ENCODE measurements at places on chromosomes 4 and X. TPM values are rescaled to one million over a fixed set of nuclear protein-coding genes. Genes with fewer than 3 reads are reported as not detected.

DNA sequence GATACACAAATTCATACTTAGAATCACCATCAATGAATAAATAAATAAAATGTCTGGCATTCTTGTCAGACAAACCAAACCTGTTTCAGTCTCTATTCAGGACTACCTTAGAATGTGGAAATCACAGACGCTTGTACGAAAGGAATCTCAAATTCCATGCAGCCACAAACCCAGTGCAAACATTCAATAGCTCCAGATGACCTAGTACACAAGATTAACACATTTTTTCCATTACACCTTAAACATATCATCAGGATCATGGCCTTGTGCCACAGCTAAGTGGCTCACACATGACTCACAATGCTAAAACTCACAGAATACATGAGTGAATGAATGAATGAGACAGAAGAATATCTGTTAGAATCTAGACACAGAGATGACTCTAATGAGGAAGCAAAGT, 134.2 kb downstream of the PWWP3B start:
- DNase-seq, result no peak

GRCh38 chr4:145879598-145879997, 59.0 kb downstream of the ZNF827 start:
- DNase-seq, result no peak

DNA sequence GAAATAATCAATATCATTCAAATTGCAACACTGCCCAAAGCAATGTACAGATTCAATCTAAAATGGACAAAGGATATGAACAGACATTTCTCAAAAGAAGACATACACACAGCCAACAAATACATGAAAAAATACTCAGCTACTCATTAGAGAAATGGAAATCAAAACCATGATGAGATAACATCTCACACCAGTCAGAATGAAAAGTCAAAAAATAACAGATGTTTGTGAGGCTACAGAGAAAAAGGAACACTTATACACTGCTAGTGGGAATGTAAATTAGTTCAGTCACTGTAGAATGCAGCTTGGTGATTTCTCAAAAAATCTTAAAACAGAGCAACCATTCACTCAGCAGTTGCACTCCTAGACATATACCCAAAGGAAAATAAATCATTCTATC, 205.2 kb downstream of the DKK2 start:
- no peak for DNase-seq

DNA sequence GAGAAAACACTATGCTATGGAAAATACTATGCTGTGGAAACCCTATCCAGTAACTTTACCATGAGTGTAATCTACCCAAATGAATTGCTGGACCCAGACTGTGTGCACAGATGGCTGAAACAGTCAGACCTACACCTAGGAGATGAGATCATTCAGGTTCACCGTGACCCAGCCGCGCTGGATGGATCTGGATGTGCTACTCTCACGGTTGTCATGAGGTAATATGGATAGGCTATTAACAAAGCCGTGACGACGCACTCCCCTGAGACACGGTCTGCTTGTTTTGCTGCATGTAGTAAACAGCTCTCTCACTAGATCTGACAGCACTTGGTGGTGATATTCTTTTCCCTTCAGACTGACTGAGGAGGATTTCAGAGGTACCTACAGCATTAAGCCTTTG, 832.5 kb upstream of the GRID2 start:
- DNase-seq, result no peak

- no peak for DNase-seq
These were observed 6.4 kb downstream of the ELK1 start for GRCh38 chrX:47643926-47644325.

DNA sequence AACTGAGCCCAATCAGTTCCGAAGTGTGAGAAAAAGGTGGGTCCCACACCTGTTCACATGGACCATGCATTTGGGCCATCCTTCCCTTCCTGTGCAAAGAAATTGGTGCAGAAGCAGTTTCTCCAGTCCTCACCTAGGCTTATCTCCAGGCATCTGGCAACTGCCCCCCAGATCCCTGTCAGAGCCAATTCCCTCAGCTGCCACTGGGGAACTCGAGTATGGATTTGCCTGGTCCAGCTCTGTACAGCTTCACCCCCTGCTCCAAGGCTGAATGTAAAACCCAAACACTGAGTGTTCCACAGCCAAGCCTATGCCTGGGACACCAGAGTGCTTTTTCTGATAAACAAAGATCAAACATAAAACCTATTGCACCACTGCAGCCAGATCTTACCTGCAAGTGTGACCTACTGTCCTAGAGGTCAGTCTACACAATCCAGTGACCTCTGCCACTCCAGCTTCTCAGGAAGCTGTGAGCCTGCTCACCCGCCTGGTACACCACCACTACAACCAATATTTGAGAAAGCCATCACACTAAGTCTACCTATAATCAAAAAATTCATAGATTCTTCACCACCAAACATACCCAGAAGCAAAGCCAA, 136.4 kb downstream of the STPG2 start:
- DNase-seq, result no peak

DNA sequence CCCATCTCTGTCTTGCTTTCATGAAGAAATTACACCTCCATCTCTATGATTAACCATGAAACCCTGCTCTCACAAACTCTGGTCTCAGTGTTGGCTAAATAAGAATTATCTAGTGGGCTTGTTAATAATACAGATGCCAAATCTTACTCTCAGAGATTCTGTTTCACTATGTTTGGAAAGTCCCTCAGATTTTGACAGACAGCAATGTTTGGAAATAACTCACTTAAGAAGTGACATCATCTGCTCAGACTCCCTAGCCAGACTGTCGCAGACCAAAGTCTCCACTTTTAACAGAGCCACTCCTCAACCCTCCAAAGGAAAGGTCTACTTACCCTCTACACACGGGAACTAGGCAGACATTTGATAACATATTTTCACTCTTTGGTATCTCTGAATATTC, 328.5 kb upstream of the FGF16 start:
- DNase-seq, result no peak

- DNase-seq, result no peak
These were observed 37.6 kb downstream of the IDS start for GRCh38 chrX:149467461-149467860.

DNA sequence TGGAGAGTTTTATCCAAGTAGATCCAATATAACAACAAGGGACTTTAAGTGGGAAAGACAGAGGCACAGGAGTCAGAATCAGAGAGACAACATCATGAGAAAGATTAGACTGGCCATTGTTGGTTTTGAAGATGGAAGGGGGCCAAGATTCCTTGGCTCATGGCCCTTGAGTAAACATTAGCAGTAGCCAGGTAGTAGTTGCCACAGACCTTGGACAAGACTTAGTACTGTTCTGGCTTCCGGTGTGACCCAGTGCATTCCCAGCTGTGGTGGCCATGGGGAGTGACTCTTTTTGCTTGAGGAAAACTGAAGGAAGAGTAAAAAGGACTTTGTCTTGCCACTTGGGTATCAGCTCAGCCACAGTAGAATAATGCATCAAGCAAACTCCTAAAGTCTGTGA, 462.2 kb upstream of the CPXCR1 start:
- no peak for DNase-seq

GRCh38 chr4:15766821-15767220, 11.3 kb upstream of the CD38 start:
- DNase-seq, result no peak

DNA sequence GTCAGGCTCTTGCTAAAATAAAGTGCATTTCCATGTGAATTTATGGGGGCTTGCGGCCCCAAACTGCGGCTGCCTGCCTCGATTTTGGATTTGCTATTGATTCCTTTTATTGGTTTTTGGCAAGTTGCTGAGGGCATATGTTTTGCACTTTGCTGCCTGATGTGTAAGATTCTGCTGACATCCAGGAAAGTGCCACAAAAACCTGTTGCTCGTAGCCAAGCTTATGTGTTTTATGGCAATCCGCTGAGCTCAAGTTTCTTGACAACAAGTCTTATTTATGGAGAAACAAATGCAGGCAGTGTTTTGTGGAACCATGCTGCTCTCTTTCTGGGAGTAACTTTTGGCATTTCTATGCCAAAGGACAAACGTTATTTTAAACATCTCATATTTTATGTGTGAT, 97.3 kb upstream of the DDIT4L start:
- DNase-seq, result no peak

GRCh38 chr4:158016511-158016910, 156.3 kb downstream of the GASK1B start:
- DNase-seq, result no peak

PHEX gene
- 0.41 TPM for polyA plus RNA-seq

PROM1 gene
- polyA plus RNA-seq, result 45.8 TPM

SLC49A3 gene
- polyA plus RNA-seq, result 5.9 TPM

All from left renal cortex interstitium (tissue), 4 donors.